ENCODE measurements at places on chromosomes 11 and 22.
A peak's percentile ranks its signal among the peaks of the same experiment; 100 is the strongest.

GRCh38 chr22:31923136-31923535 is 21.2 kb upstream of the YWHAH start:
- DNase-seq, result no peak

GRCh38 chr22:39731481-39731880 is 160.9 kb downstream of the CACNA1I start:
- no peak for DNase-seq

DNA sequence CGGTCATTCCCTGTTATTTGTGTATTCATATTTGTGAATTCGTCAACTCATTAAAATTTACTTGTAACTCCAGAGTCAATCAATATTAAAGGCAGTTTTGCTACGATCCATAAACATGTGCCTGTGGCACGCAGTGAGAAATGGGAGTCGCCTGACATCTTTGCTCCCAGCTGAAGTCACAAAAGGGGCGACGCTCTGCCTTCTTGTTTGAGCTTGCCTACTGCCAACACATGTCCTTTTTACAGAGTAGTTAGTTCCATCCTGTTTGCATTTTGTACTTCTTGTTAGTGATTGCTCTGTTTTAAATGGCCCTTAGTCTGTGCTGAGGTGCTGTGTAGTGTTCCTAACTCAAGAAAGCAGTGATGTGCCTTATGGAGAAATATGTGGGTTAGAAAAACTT is 305.3 kb downstream of the ETS1 start:
- DNase-seq, result no peak

DNA sequence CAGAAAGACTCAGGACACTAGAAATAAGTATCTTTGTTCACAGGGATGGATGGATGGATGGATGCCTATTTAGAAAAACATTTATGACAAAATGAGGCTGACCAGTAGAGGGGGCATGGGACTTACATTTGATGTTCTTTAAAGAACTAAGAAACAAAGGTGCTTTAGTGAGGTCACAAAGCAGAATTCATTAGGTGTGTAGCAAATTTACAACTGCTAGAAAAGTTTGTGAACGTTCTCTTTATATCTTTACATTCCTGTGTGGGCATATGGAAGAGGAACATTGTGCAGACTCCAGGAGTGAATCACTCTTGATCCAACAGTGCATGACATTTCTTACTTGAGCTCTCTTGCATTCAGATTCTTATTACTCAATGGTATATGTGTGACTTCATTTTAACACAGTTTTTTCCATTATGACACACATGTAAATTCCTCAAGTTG is 15.8 kb upstream of the SIK2 start:
- DNase-seq, result peak; percentile 72

DNA sequence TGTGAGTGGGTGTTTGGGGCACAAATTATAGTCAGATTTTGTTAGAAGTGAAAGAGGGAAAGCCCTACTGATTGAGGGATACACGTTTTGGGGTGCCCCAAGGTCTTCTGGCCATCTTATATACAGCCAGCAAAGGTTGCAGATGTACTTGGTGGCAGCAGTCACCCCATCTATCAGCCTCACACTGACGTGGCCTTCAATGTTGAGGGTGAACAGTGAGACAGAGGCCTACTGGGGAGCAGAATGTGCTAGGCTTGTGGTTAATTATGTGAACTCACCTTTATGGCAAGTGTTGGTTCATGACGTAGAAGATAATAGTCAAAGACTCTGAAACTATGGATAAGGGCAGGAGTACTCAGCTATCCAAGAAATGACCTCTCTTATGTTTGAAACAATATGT is 121.2 kb downstream of the TRIM44 start:
- no peak for DNase-seq

- DNase-seq, result peak; percentile 12
Measured at GRCh38 chr11:65719871-65720210, 757 bp downstream of the RNASEH2C start.

DNA sequence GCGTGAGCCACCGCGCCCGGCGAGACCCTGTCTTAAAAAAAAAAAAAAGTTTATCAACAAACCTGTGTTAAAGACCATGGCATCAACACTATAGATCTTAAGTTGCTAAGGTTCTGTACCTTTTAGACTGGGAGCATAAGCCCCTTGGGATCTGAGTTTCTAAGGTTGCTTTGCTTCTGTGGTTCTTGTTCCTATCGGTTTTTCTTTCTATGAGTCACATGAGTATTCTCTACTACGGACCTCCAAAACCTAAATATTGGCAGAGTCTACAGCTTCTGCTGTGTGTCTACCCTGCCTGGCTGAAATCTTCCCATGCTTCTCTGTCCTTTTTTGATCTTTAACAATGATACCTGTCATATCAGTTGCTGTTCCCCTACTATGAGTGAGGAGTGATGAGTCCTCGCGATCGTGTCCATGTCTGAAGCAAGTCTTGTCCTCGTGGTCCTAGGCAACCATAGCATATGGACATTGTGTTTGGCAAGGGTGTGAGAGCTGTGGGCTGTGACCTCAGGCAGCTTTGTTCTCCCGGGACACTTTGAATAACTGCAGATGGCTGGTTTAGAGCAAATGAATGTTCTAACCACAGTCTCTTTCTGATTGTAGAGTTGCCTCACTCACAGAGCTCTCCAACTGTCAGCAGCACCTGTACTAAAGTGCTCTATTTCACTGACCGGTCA is 9.0 kb upstream of the DLAT start:
- DNase-seq, result peak; percentile 42

- no peak for DNase-seq
Measured at GRCh38 chr11:128469220-128469619, 118.1 kb downstream of the ETS1 start.

DNA sequence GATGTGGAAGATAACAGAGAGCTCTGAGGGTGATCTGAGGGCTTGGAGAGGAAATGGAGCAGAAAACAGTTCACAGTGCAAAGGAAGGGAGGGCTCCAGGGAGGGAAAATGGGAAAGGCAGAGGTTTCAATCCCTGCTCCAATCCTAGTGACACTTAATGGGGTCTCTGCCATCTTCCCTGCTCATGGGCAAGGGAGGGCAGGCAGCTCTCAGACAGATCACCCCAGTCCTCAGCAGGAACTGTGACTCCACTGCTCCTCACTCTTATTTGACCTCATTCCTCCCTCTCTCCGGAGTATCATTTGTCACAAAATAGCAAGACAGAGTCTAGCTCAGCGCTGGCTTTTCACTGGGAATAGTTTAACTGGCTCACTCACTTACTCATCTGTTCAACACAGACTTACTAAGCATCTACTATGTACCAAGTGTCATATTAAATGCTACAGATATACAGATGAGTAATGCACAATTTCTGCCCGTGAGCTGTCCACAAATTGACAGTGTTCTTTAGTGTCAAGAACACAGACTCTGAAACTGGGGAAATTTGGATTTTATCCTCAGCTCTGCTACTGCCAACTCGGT is 817.4 kb downstream of the OPCML start:
- DNase-seq, result no peak

DNA sequence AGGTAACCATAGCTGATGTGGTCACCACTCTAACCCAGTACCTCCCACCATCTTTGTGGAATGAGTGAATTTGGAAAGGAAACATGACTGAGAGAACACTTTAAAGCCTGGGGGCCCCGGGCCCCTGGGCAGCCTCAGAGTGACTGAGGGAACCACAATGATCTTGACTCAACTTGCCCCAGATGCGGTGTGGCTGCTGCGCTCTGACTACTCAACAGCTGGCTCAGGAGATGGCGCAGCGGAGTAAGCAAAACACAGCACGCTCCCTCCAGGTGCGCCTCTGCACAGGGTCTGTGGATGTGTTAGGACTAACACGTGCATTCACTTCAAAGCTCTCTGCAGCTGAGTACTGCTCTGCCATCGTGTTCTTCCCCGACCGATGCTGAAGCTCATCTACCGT is 5.9 kb downstream of the RNF215 start:
- DNase-seq, result no peak

DNA sequence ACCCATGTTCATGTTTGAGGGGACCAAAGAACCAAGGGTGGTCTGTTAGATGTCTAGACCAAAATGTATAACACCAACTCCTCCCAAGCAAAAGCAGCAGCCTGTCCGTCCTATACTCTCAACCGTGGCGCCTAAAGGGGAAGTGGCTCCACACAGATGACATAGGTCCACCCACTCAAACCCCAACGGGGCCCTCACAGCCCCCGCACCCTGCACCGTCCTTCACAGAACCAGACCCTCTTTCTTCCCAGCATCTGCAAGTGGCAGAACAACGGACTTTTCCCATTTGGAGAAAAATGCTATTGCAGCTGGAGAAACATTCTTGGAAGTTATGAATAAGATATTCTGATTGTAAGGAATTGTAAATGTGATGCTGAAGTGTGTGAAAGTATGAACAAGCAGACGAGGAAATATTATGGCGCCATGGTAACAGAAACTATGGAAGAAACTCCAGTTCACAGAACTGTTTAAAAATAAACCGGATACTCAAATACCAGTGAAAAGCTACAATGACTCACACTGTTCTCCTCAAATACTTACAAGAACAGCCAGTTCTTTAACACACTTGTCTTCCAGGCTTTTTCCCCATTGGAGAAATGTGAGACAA is 76.5 kb upstream of the ARFGAP3 start:
- peak; percentile 97 for DNase-seq

GRCh38 chr11:44637487-44637886 is 72.0 kb downstream of the CD82 start:
- DNase-seq, result no peak

GRCh38 chr11:2273311-2273710 is 2.9 kb upstream of the ASCL2 start:
- no peak for DNase-seq

- no peak for DNase-seq
Measured at GRCh38 chr11:59076876-59077571, 9.1 kb upstream of the GLYATL1B start.

DNA sequence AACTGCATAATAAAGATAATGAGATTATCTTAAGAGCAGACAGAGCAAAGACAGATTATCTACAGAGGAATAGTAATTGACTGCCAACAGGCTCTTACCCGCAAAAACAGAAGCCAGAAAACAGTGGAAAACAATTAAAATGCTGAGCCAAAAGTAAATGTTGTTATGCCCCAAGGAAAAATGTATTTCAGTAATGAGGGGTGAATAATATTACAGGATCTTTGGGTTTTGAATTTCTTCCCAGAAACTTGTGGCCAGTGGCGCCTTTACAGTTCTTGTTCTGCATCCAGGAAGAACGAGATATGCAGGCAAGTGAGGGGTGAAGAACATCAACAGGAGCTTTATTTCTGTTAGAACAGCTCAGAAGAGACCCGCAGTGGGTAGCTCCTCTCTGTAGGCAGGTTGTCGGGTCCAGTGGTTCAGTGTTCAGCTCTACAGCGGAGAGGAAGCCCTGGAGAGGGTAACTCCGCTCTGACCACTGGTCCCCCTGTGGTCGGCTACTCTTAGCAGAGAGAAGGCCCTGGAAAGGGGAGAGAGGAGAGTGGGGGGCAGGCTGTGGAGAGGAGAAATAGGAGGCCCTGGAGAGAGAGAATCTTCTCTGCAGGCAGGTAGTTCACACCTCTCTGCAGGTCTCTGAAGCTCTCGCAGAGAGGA is 51.8 kb upstream of the SC5D start:
- DNase-seq, result peak; percentile 41

GRCh38 chr22:31344578-31345330 is 1.4 kb downstream of the PATZ1 start:
- peak; percentile 61 for DNase-seq

GRCh38 chr11:4684631-4685285 is 12.9 kb downstream of the OR51E2 start:
- DNase-seq, result no peak

DNA sequence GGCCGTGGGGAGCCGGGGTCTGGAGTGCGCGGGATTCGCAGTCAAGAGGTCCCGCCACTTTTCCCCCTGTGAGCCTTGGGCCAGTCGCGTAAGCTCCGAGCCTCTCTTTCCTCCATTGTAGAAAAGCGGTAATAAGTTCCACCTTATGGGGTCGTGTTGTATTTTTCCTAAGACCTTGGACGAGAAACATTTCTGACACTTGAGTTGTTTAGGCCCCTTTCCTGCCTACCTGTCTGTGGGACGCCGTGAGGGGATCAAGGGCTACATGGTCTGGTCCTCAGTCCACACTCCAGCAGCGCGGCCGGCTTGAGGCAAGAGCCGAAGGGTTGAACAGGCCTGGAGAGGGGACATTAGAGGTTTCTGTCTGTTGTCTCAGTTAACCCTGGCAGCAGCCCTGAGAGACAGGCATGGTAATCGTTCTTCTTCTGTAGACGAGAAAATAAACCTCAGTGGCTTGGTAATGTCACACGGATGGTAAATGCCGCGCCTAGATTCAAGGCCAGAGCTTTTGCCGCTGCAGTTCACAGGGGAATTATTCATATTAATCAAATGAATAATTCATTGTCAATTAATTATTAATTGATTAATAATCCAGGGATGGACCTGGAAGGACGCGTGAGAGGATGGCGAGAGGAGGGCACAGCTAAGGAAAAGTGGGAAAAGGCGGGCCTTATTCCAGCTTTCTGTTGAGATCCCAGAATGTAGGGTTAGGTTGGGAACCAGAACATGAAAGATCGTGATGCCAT is 545 bp downstream of the FEN1 start:
- DNase-seq, result no peak

DNA sequence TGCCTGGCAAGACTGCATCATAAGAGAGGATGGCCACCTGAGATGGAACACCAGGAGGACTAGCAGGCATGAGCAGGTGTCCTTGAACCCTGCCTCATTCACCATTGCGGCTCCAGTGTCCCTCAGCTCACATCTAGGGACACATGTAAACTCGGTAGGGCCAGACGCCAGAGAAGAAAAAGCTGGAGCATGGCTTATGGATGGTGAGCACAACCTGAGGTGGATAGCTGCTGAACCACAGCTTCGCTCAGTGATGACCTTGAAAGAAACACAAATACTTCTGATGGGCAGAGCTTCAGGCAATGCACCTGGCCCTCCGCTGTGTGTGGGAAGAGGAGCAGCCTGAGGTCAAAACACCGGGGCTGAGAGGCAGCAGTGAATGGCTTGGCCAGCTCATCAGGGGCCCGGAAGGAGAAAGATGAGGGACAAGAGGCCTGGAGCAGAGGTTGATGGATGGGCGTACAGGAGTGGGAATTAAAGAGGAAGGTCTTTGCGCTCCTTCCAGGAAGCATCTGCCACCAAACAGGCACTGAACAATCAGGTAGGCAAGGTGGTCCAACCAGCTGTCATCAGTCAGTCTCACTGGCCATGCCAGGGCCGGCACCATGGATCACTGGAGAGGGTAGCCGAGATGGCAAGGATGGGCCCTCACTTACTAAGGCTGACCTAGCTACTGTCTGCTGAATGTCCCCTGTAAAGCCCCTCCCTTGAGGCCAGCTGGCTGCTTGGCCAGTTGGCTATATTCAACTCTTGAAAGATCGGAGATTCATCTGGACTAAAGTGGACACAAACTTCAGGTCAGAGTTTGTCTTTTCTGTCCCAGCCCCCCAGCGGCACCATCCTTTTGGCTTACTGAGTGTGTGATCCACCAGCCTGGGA is 89.7 kb downstream of the MYEOV start:
- DNase-seq, result no peak

All from astrocyte of the spinal cord (primary cell).